Tibial nerve (tissue), 4 donors: ENCODE measurements at places on chromosomes 5 and 9.
A peak's percentile ranks its signal among the peaks of the same experiment; 100 is the strongest.

DNA sequence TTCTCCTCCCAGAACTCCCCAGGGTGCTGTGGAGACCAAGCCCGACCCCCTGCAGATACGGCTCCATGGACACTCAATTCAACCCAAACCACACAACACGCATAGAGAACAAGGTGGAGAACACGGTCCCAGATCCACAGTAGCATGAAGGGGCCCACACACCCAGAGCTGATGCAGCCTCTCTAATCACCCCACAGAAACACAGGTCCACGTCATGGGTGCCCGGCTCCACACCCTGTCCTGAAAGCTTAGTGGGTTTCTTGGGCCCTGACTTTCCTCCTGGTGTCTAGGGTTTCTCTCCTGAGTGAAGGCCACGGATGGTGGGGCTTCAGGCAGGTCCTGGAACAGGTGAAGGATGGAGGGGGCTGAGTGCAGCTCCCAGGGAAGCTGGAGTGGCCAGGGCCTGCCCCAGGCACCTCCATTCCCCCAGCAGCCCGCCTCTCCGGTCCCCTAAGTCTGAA lies 1.5 kb upstream of the SLC23A1 start:
- peaks cover 17% of the 10 kb centered on the region for H3K4me1 ChIP-seq
- H3K27ac ChIP-seq, result peak overlapping the region; percentile 42
- H3K27me3 ChIP-seq, result no peaks in the 10 kb centered on the region
- no peak overlapping the region for H3K4me3 ChIP-seq

DNA sequence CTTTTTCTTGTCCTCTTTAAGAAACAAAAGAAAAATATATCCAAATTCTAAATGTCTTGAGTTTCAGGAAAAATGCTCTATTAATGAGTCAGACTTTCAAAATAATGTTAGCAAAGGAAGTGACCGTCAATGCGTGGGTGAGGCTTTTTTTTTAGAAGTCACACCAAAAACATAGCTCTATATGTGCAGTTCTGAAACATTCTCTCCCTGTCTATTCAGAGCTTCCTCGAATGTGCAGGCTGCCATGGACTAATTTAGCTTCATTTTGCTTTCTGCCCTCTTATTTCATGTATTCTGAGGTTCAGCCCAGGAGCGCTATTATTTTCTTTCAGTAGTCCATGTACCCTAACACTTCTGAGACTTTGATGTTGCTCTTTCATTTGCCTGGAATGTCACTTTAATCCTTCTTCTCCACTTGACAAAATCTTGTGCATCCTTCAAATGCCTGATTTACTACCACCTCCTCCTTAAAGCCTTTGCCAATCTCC lies 72.5 kb upstream of the RASA1 start:
- no peak overlapping the region for H3K4me3 ChIP-seq
- DNase-seq, result no peak
- no peak overlapping the region for H3K27ac ChIP-seq
- no peaks in the 10 kb centered on the region for H3K4me1 ChIP-seq

GRCh38 chr5:102596113-102596512 lies 97.3 kb upstream of the SLCO6A1 start:
- no peaks in the 10 kb centered on the region for H3K36me3 ChIP-seq
- no peaks in the 10 kb centered on the region for H3K27me3 ChIP-seq
- no peak overlapping the region for H3K4me3 ChIP-seq
- no peaks in the 10 kb centered on the region for H3K4me1 ChIP-seq
- no peak overlapping the region for H3K27ac ChIP-seq

DNA sequence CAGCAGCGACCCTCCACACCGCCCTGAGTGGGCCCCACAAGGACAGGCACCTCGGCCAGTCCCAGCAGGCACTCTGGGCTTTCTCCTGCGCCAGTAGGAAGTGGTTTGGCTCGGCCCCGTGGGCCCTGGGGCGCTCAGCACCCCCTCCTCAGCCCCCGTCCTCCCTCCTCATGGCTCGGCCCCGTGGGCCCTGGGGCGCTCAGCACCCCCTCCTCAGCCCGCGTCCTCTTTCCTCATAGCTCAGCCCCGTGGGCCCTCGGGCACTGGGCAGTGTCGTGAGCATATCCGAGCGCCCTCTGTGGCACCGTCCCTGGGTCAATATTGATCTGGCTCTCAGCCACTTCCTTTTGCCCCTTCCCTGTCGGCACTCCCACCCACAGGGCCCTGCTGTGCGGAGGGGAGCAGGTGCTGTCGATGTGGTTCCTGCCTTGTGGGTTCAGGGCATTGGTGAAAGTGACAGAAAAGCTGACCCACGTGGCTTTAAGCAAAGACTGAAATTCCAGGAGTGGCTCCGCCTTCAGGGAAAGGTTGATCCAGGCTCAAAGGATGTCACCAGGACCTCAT lies 5.5 kb upstream of the SCGB3A1 start:
- no peak overlapping the region for H3K27ac ChIP-seq
- H3K4me1 ChIP-seq, result no peaks in the 10 kb centered on the region
- H3K36me3 ChIP-seq, result no peaks in the 10 kb centered on the region
- H3K27me3 ChIP-seq, result peaks cover 17% of the 10 kb centered on the region
- no peak for DNase-seq

- H3K36me3 ChIP-seq, result no peaks in the 10 kb centered on the region
- no peaks in the 10 kb centered on the region for H3K27me3 ChIP-seq
- H3K27ac ChIP-seq, result no peak overlapping the region
- DNase-seq, result no peak
These were observed 134.2 kb downstream of the DMRTA1 start for GRCh38 chr9:22580788-22581187.

DNA sequence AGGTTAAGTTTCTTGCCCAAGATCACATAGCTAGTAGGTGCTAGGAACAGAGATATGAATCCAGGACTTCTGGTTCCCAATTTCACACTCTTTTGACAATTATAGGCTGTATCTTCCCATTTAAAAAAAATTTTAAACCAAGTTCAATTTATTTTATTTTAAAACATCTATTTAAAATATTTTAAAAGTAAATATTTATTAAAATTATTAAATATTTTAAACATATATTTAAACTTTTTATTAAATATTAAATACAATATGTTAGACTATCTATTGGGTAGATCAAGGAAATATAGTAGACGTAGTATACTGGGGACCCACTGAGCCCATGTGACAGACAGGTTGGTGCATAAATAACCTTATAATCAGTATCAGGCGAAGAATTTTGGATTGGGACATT lies 54.8 kb downstream of the GLRA1 start:
- H3K4me3 ChIP-seq, result no peak overlapping the region
- H3K27ac ChIP-seq, result no peak overlapping the region
- H3K27me3 ChIP-seq, result no peaks in the 10 kb centered on the region

- H3K4me3 ChIP-seq, result no peak overlapping the region
- H3K27me3 ChIP-seq, result no peaks in the 10 kb centered on the region
- no peak overlapping the region for H3K27ac ChIP-seq
- peaks cover 8% of the 10 kb centered on the region for H3K4me1 ChIP-seq
- H3K36me3 ChIP-seq, result peaks cover 42% of the 10 kb centered on the region
- no peak for DNase-seq
These were observed 1.7 kb upstream of the TAF7 start for GRCh38 chr5:141322261-141322660.

DNA sequence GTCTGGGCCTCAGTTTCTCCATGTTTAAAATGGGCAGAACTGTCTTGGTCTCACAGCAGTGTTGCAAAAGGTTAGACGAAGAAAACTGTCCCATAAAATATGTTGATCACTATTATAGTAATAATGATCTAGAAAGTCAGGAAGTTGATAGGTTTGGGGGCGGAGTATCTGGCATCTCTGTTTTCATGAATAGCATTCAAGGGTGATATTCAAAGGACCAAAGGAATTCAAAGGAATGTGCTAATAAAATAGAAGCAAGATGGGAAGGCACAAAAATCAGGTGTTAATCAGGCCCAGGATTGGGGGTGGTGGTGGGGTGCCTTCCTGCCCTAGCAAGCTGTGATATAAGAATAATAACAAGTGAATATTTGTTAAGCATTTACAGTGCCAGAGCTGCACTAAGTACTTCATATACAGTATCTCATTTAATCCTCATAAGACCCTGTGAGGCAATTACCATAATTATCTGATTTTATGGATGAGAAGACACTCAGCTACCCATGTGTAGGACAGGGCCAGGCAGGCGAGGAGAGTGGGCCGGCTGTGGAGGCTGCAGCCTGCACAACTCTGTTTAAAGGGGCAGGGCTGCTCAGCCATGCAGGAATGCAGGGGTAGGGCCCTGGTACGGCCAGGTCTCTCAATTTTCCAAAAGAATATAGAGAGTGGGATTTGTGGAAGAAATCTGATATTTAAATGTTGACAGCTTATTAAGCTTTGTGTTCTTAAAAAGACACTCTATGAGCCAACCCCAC lies 142.0 kb upstream of the PANK3 start:
- H3K27me3 ChIP-seq, result no peaks in the 10 kb centered on the region
- no peak overlapping the region for H3K27ac ChIP-seq
- H3K36me3 ChIP-seq, result no peaks in the 10 kb centered on the region
- no peak for DNase-seq

GRCh38 chr5:31470608-31471007 lies 61.3 kb downstream of the DROSHA start:
- DNase-seq, result peak; percentile 20
- H3K4me3 ChIP-seq, result no peak overlapping the region
- H3K27ac ChIP-seq, result no peak overlapping the region
- peaks cover 8% of the 10 kb centered on the region for H3K36me3 ChIP-seq
- no peaks in the 10 kb centered on the region for H3K27me3 ChIP-seq

DNA sequence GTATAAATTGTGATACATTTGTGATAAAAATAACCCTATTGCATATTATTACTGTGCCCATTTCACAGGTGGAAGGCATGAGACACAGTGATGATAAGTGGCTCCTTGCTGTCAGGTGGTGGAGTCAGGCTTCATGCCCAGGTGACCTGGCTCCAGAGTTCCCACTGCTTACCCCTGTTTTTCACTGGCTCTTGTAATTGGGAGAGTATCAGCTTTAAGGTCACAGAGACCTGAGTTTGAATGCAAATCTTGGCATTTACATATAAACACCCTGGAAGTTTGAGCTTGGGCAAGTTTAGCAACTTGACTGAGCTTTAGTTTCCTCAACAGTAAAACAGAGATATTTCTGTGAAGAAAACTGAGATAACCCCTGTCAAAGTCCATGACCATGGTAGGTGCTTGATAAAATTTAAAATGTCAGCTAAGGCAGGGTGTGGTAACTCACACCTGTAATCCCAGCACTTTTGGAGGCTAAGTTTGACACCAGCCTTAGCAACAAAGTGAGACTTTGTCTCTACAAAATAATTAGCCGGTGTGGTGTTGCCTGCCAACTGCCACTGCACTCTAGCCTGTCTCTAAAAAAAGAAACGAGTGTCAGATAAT lies 29.2 kb downstream of the MAT2B start:
- H3K27me3 ChIP-seq, result no peaks in the 10 kb centered on the region
- no peak overlapping the region for H3K27ac ChIP-seq
- no peak overlapping the region for H3K4me3 ChIP-seq
- no peak for DNase-seq

DNA sequence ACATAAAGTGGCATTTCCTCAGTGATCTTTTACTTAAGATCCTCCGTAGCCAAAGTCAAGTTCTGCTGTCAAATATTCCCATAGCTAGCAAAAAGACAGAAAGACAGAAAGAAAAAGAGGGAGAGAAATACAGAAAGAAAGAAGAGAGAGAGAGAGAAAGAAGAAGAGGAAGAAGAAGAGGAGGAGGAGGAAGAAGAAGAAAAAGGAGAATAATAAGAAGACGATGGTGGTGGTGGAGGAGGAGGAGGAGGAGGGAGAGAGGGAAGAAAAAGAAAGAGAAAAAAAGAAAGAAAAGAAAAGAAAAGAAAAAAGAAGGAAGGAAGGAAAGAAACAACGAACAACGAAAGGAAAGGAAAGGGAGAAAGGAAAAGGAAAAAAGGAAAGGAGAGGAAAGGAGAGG lies 54.1 kb downstream of the FAT2 start:
- H3K4me1 ChIP-seq, result no peaks in the 10 kb centered on the region
- H3K27me3 ChIP-seq, result no peaks in the 10 kb centered on the region
- no peak overlapping the region for H3K27ac ChIP-seq
- no peak for DNase-seq

DNA sequence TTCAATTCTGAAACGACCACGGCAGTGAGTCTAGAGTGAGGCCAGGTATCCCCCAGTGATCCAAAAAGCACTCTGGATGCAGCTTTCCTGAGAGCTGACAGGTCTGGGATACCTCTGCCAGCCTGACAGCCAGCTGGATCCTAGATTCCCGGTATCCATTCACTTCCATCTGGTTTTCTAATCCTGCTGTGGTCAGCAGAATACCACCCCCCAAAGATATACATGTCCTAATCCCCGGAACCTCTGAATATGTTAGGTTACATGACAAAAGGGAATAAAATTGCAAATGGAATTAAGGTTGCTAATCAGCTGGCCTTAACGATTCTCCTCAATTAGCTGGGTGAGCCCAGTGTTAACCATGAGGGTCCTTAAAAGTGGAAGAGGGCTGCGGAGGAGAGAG lies 1.4 kb upstream of the ZNF79 start:
- H3K4me1 ChIP-seq, result no peaks in the 10 kb centered on the region
- no peaks in the 10 kb centered on the region for H3K36me3 ChIP-seq
- H3K27ac ChIP-seq, result peak overlapping the region; percentile 87
- no peak for DNase-seq

- no peak for DNase-seq
- no peaks in the 10 kb centered on the region for H3K36me3 ChIP-seq
- H3K27ac ChIP-seq, result peak overlapping the region; percentile 65
- peaks cover 100% of the 10 kb centered on the region for H3K4me1 ChIP-seq
- no peaks in the 10 kb centered on the region for H3K27me3 ChIP-seq
- no peak overlapping the region for H3K4me3 ChIP-seq
These were observed 34.1 kb downstream of the NEK6 start for GRCh38 chr9:124291801-124292396.

- H3K4me1 ChIP-seq, result no peaks in the 10 kb centered on the region
- no peak overlapping the region for H3K27ac ChIP-seq
- H3K36me3 ChIP-seq, result peaks cover 78% of the 10 kb centered on the region
- no peak overlapping the region for H3K4me3 ChIP-seq
- H3K27me3 ChIP-seq, result no peaks in the 10 kb centered on the region
- no peak for DNase-seq
These were observed 8.1 kb downstream of the SPDL1 start for GRCh38 chr5:169591636-169592035.

GRCh38 chr9:90880669-90881068 lies 79.0 kb downstream of the SYK start:
- no peak overlapping the region for H3K4me3 ChIP-seq
- H3K27ac ChIP-seq, result no peak overlapping the region
- H3K36me3 ChIP-seq, result no peaks in the 10 kb centered on the region
- no peaks in the 10 kb centered on the region for H3K4me1 ChIP-seq
- no peak for DNase-seq

GRCh38 chr5:140112685-140113179 lies 1.2 kb upstream of the PURA start:
- H3K4me1 ChIP-seq, result peaks cover 79% of the 10 kb centered on the region
- DNase-seq, result no peak
- peak overlapping the region; percentile 97 for H3K27ac ChIP-seq
- H3K36me3 ChIP-seq, result no peaks in the 10 kb centered on the region
- H3K27me3 ChIP-seq, result no peaks in the 10 kb centered on the region

DNA sequence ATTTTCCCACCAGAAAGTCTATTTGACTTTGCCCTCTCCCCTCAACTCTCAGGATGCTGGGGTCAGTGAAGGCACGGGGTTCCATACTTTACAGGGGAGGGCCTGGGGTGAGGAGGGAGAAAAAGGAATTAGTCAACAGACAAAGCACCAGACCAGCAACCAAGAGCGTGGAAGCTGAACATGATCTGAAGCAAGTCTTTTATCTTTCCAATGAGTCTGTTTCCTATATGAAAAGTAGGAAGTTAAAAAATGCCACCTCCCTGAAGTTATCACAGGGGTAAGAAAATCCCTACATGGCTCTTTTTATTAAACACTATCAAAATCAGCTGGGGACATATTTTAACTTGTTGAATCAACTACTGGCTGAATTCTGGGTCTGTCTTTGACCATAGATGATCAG lies 337.0 kb downstream of the TRPM3 start:
- H3K4me3 ChIP-seq, result no peak overlapping the region
- H3K27ac ChIP-seq, result no peak overlapping the region
- DNase-seq, result no peak
- no peaks in the 10 kb centered on the region for H3K27me3 ChIP-seq
- no peaks in the 10 kb centered on the region for H3K36me3 ChIP-seq
